ENCODE measurements at places on chromosomes 2 and 18.
A peak's percentile ranks its signal among the peaks of the same experiment; 100 is the strongest.

DNA sequence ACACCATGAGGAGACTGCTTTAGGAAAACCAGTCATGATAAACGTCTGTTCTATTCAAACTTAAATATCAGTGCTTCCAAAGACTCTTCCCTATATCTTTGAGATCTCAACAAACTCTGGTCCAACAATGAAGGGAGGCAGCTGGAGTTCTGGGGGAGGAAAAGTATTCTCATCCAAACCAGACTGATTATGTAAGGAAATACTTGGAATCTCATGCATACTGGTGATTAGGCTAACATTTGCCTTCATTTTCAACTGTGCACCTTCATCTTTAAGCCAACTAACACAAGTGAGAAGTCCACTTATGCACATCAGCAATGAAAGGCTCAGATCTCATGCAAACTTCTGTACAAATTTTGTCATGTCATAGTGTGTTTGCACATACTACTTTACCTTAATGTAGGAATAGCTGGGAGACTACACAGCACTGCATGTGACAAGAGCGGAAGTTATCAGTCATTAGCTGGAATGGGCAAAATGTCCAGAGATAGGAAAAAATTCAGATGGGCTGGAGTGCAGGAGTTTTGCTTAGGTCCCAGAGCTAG lies 67.5 kb upstream of the STK17B start:
- peak overlapping the region; percentile 36 for H3K4me3 ChIP-seq
- H3K27me3 ChIP-seq, result no peaks in the 10 kb centered on the region
- peak overlapping the region; percentile 71 for H3K27ac ChIP-seq
- H3K4me1 ChIP-seq, result peaks cover 69% of the 10 kb centered on the region

- H3K27me3 ChIP-seq, result no peaks in the 10 kb centered on the region
- no peak overlapping the region for H3K27ac ChIP-seq
- H3K36me3 ChIP-seq, result no peaks in the 10 kb centered on the region
- DNase-seq, result no peak
- H3K4me1 ChIP-seq, result no peaks in the 10 kb centered on the region
Measured at GRCh38 chr18:57819671-57820460, 16.8 kb upstream of the ATP8B1 start.

GRCh38 chr2:236341721-236342120 lies 77.5 kb upstream of the ASB18 start:
- H3K27me3 ChIP-seq, result no peaks in the 10 kb centered on the region
- no peaks in the 10 kb centered on the region for H3K36me3 ChIP-seq
- no peak for DNase-seq

DNA sequence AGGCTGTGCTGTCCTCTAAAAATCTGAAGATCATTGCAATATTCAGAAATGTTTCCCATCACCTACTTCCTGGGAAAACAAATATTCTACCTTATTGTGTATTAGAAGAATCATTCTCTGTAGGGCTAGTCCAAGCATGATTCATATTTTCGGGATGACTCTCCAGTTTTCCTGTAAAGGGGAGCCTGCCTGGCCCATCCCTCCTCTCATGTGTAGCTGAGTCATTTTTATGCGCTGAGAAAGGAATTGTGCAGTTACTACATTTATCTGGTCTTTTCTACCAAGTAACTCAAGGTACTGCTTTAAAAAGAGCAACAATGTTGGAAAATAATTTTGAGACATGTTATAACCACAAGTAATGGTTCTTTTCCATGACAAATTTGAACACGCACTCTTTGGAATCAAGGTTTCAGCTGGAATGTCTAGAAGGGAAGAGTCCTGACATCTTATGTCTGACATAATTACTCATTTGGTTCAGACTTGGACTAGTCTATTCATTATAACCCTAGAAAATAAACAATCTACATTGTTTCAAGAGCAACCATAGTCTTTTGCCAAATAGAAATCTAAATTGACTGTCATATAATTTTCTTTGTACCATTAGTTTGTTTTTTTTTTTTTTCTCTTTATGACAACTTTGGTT lies 6.6 kb downstream of the DSG3 start:
- H3K4me3 ChIP-seq, result no peak overlapping the region
- H3K27me3 ChIP-seq, result no peaks in the 10 kb centered on the region
- no peak overlapping the region for H3K27ac ChIP-seq
- no peaks in the 10 kb centered on the region for H3K4me1 ChIP-seq
- DNase-seq, result no peak
- H3K36me3 ChIP-seq, result no peaks in the 10 kb centered on the region

DNA sequence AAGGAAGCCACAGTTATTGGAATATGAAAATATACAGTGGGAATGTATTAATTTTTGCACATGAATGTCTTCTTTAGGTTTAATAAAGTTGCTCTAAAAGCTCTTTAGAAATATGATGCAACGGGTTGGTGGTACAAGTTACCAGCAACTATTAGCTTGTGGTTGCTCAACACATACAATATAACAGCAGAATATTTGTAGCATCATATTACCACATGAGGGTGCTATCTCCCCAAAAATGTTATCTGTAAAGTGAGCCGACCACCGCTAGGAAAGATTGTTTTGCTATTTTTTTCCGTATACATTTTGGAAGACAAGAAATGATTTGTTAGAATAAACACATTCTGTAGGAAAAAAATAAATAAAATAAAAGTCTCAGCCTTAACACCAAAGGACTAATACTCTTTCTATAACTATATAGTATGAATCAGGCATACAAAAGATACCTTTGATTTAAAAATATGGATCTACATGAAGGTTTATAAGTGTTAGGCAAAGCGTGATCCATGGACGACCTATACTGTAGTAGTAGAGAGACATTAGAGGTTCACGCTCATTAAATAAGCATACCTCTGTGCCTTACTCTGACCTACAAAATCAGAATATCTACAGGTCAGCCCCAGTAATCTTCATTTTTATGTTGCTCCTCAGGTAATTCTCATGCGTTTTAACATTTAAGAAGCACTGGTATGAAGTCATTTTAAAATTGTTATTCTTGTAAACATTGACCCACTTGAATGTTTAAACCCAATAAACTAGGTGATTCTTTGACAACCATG lies 1110.6 kb upstream of the ACVR2A start:
- no peaks in the 10 kb centered on the region for H3K27me3 ChIP-seq
- no peak overlapping the region for H3K4me3 ChIP-seq

- no peak overlapping the region for H3K27ac ChIP-seq
- H3K36me3 ChIP-seq, result no peaks in the 10 kb centered on the region
- H3K4me3 ChIP-seq, result no peak overlapping the region
- peaks cover 4% of the 10 kb centered on the region for H3K27me3 ChIP-seq
Measured at GRCh38 chr2:219408204-219408603, 10.0 kb upstream of the DES start.

- H3K27ac ChIP-seq, result no peak overlapping the region
- H3K4me1 ChIP-seq, result no peaks in the 10 kb centered on the region
- no peak for DNase-seq
- H3K36me3 ChIP-seq, result no peaks in the 10 kb centered on the region
Measured at GRCh38 chr18:49206717-49207116, 253.7 kb downstream of the DYM start.

DNA sequence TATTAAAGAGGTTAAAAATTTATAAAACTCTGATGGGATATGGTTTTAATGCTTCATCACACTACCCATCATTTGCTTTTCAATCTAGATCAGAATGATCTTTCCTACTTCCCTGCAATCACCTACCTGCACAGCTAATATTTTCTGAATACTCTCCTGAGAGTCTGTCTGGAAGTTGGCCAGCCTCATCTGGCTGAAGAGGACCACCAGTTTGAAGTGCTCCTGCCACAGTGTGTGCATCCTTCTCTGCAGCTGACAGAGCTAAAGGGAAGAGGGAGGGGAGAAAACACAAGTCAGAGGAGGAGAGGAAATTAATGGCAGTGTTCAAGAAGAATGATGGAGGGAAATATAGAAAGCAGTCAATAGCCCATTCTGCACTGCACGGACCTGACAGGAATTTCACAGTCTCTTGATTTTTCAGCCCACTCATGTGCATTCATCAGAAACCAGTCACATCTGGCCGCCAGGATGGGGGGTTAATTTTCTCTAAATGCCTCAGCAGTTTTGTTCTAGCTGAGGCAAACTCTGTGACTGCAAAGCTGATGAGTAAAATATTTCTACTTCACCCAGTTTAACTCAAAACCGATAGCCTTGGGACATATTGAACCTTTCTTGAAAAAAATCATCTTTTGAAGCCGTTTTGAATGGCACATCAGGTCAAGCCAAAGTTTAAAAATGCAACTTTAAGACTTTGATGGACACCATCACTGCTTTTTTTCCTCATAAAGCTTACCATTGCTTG lies 201.8 kb upstream of the KLHL14 start:
- H3K4me1 ChIP-seq, result no peaks in the 10 kb centered on the region
- no peak overlapping the region for H3K27ac ChIP-seq
- no peaks in the 10 kb centered on the region for H3K36me3 ChIP-seq
- no peak overlapping the region for H3K4me3 ChIP-seq

DNA sequence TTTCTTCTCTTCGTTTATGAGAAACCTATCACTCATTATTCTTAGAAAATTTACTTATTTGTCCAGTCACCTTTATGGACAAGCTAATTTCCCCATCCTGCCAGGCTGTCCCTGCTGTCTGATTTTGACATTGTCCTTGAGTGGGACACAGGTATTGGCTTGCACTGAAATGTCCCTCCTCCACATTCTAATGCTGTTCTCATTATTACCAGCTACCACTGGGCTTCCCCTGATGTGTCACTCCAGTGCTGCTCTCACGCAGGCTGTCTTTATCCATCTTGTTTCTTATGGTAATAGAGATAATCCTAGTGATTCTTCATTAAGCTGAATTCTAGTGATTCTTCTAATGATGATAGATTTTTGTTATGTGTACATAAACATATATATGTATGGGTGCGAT lies 48.1 kb upstream of the RBMS1 start:
- H3K36me3 ChIP-seq, result no peaks in the 10 kb centered on the region
- DNase-seq, result no peak
- H3K4me3 ChIP-seq, result no peak overlapping the region
- no peaks in the 10 kb centered on the region for H3K27me3 ChIP-seq
- H3K4me1 ChIP-seq, result no peaks in the 10 kb centered on the region
- no peak overlapping the region for H3K27ac ChIP-seq

DNA sequence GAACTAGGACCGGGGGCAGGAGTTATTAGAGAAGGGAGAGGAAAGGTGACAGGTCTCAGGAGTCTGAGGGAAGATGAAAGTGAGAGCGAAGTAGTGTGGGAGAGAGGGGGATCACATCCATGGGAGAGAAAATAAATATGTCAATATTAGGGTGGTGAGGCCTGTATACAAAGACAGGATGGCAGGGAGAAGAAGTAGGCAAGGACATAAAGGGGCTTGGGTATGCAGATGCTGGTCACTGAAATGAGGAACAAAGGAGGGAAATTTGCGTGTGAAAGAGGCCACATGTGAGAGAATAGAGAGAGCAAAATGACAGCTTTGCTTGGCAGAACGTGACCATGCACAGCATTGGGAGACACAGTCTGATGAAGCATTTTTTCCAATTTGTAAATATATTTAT lies 13.6 kb downstream of the METAP1D start:
- H3K36me3 ChIP-seq, result no peaks in the 10 kb centered on the region
- H3K4me3 ChIP-seq, result no peak overlapping the region
- no peak overlapping the region for H3K27ac ChIP-seq
- no peaks in the 10 kb centered on the region for H3K27me3 ChIP-seq

DNA sequence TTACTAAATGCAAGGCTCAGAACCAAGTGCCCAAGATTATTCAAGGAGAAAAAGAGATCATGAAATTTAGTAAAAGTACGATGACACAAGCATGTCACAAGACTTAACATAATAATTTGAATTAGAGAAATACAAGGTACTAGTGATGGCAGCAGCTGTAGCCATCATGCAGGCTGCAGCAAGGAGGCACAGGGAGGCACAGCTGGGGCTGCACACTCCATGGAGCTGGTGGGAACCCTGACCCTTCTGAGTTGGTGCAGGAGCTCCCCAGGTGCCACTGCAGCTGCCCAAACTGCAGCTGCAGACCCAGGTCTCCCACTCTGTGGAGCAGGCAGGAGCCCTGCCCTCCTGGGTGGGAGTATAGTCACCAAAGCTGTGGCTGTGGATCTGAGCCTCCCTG lies 46.0 kb downstream of the COL3A1 start:
- no peaks in the 10 kb centered on the region for H3K4me1 ChIP-seq
- H3K27me3 ChIP-seq, result no peaks in the 10 kb centered on the region
- H3K27ac ChIP-seq, result no peak overlapping the region
- DNase-seq, result no peak
- H3K36me3 ChIP-seq, result no peaks in the 10 kb centered on the region
- H3K4me3 ChIP-seq, result no peak overlapping the region

DNA sequence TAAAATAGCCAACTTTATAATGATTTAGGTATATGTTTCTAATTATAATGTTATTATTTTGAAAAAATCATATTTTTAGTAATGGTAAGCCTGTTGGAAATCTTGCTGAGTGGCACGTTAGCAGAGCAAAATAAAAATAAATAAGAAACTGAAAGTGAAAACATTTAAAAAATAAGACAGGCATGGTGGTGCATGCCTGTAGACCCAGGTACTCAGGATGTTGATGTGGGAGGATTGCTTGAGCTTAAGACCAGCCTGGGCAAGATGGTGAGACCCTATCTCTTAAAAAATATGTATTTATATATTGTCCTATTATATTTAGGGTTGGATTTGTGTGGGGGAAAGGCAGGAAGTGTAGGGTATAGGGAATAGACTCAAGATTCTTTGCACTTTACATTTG lies 15.8 kb upstream of the ANKRD12 start:
- peaks cover 63% of the 10 kb centered on the region for H3K4me1 ChIP-seq
- H3K36me3 ChIP-seq, result peaks cover 15% of the 10 kb centered on the region
- no peak for DNase-seq
- peak overlapping the region; percentile 67 for H3K27ac ChIP-seq
- no peaks in the 10 kb centered on the region for H3K27me3 ChIP-seq
- no peak overlapping the region for H3K4me3 ChIP-seq

GRCh38 chr2:29663268-29663667 lies 258.1 kb downstream of the ALK start:
- no peak overlapping the region for H3K27ac ChIP-seq
- no peaks in the 10 kb centered on the region for H3K36me3 ChIP-seq
- H3K27me3 ChIP-seq, result peaks cover 3% of the 10 kb centered on the region
- H3K4me3 ChIP-seq, result no peak overlapping the region

GRCh38 chr2:214038186-214038585 lies 372.7 kb upstream of the VWC2L start:
- H3K36me3 ChIP-seq, result no peaks in the 10 kb centered on the region
- H3K4me3 ChIP-seq, result no peak overlapping the region
- H3K4me1 ChIP-seq, result no peaks in the 10 kb centered on the region
- H3K27ac ChIP-seq, result no peak overlapping the region
- DNase-seq, result no peak

GRCh38 chr2:70716951-70717350 lies 51.0 kb downstream of the ADD2 start:
- DNase-seq, result no peak
- no peak overlapping the region for H3K27ac ChIP-seq
- H3K4me3 ChIP-seq, result no peak overlapping the region
- H3K36me3 ChIP-seq, result no peaks in the 10 kb centered on the region
- no peaks in the 10 kb centered on the region for H3K4me1 ChIP-seq

GRCh38 chr2:157415591-157416101 lies 28.2 kb downstream of the CYTIP start:
- DNase-seq, result no peak
- no peaks in the 10 kb centered on the region for H3K27me3 ChIP-seq
- H3K27ac ChIP-seq, result peak overlapping the region; percentile 86
- H3K36me3 ChIP-seq, result peaks cover 54% of the 10 kb centered on the region

- H3K36me3 ChIP-seq, result no peaks in the 10 kb centered on the region
- peak; percentile 49 for DNase-seq
- no peaks in the 10 kb centered on the region for H3K27me3 ChIP-seq
- H3K4me3 ChIP-seq, result no peak overlapping the region
- H3K27ac ChIP-seq, result no peak overlapping the region
Measured at GRCh38 chr2:172710584-172711047, 25.0 kb upstream of the RAPGEF4 start.

- H3K27ac ChIP-seq, result no peak overlapping the region
- no peaks in the 10 kb centered on the region for H3K4me1 ChIP-seq
- no peaks in the 10 kb centered on the region for H3K36me3 ChIP-seq
- no peak overlapping the region for H3K4me3 ChIP-seq
Measured at GRCh38 chr18:26637324-26637723, 89.0 kb upstream of the KCTD1 start.

All from naive thymus-derived CD4-positive, alpha-beta T cell (primary cell).